ENCODE measurements at places on chromosomes 7 and 10. TPM values are rescaled to one million over a fixed set of nuclear protein-coding genes. Genes with fewer than 3 reads are reported as not detected.

STOX1 gene
- 0.87 TPM for total RNA-seq

HOXA4 gene
- total RNA-seq = not detected

WIPF3 gene
- total RNA-seq = not detected

UCN3 gene
- total RNA-seq = not detected

FAM13C gene
- not detected for total RNA-seq

DOCK1 gene
- 0.75 TPM for total RNA-seq

GRCh38 chr10:4249841-4250586 lies 465.0 kb upstream of the KLF6 start:
- DNase-seq = no peak

DNA sequence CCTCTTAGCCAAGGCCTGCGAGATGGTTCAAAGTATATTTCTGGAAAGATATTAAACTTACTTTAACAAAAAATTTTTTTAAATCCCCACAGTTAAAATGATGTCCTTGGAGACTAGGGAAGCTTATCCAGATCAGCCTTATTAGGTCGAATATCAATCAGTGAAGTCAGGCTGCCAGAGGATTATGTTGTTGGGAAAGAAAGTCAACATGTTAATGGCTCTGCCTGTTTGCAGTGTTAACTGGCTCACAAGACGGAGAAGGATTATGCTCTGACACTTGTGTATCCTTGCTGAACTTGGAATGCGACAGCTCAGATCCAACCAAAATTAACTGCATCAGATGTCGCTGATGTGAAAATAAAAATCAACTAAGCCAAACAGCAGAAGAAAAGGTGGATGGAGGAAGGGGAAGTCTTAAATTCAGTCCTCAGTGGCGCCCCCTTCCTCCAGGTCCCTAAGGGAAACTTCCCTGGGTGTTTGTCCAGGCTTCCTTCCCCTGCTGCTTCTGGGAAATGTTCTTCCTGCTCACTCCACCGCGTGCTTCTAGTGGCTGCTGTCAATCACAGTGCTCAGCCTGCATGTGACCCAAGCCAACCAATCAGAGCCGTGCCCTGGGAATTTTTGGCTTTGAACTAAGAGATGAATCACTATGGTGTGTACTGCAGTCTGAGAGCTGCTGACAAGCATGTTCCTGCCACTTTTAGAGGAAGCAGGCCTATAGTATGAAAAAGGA lies 690.4 kb upstream of the NRP1 start:
- DNase-seq = peak; percentile 37

- no peak for DNase-seq
Measured at GRCh38 chr7:157396316-157397035, 59.7 kb downstream of the DNAJB6 start.

DNA sequence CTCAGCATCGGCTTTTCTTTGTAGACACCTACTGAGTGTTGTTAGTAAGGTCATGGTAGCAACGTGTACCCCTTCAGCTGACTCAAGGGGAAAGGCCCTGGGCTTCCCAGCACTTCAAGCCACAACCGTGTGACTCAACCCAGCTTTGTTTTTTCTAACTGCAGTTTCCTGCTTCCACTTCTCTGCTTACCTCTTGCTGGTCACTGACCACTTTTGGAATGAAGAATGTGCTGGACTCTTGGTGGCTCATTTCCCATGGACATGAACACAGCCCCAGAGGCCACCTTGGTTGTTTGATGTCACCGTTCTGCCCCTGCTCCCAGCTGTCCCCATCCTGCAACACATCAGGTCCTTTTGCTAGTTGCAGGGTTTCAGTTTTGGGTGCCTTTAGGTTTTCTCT lies 69.5 kb upstream of the ZNF438 start:
- DNase-seq = peak; percentile 86

DNA sequence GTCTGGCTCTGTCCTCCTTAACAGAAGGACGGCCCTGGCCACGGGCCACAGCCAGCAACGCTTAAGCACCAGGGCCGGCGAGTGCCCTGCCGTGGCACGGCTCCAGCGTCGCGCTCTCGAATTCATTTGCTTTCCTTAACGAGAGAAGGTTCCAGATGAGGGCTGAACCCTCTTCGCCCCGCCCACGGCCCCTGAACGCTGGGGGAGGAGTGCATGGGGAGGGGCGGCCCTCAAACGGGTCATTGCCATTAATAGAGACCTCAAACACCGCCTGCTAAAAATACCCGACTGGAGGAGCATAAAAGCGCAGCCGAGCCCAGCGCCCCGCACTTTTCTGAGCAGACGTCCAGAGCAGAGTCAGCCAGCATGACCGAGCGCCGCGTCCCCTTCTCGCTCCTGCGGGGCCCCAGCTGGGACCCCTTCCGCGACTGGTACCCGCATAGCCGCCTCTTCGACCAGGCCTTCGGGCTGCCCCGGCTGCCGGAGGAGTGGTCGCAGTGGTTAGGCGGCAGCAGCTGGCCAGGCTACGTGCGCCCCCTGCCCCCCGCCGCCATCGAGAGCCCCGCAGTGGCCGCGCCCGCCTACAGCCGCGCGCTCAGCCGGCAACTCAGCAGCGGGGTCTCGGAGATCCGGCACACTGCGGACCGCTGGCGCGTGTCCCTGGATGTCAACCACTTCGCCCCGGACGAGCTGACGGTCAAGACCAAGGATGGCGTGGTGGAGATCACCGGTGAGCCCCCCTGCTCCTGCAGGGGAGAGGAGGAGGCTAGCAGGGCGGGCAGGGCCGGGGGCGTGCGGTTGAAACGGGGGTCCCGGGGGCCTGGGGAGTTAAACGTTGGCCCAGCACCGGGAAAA lies at the start of gene HSPB1:
Gene HSPB1, plus strand, starts transcription at position 327 of the 855 bp plus-strand sequence. Its CDS starts 40 bp downstream, at position 367.
- DNase-seq = peak; percentile 77

DNA sequence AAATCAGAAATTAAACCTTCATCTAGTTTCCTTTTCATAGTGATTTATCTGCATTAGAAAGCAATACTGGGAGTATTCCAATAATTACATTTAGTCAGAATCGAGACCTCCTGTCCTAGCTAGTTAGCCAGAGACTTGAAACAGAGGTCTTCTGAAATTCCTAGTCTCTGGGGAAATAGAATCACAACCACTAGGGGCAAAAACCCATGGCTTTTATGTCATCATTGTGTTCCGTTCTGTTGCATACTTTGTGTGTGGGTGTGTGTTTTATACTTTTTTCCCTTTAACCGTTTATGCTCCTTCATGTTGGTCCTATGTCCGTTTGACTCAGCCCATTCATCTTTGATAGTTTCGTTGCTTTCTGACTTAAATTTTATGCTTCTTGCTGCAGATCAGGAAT lies 79.8 kb downstream of the RALA start:
- DNase-seq = no peak

- DNase-seq = no peak
Measured at GRCh38 chr7:43522406-43523156, 60.3 kb upstream of the STK17A start.

GRCh38 chr7:80583901-80584300 lies 54.5 kb upstream of the CD36 start:
- DNase-seq = no peak

DNA sequence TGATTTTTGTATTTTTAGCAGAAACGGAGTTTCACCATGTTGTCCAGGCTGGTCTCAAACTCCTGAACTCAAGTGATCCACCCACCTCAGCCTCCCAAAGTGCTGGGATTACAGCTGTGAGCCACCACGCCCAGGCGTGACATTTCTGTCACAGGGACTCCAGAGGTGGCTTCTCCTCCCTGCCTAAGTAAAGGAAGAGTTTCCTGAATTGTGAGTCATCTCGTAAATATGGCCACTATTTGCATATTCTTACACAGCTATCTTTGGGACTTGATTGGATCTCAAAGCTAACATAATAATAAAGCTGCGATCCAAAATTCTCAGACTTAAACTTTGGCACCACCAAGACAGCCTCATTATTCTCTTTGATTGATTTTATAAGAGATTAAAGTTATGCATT lies 50.1 kb downstream of the ADARB2 start:
- no peak for DNase-seq

DNA sequence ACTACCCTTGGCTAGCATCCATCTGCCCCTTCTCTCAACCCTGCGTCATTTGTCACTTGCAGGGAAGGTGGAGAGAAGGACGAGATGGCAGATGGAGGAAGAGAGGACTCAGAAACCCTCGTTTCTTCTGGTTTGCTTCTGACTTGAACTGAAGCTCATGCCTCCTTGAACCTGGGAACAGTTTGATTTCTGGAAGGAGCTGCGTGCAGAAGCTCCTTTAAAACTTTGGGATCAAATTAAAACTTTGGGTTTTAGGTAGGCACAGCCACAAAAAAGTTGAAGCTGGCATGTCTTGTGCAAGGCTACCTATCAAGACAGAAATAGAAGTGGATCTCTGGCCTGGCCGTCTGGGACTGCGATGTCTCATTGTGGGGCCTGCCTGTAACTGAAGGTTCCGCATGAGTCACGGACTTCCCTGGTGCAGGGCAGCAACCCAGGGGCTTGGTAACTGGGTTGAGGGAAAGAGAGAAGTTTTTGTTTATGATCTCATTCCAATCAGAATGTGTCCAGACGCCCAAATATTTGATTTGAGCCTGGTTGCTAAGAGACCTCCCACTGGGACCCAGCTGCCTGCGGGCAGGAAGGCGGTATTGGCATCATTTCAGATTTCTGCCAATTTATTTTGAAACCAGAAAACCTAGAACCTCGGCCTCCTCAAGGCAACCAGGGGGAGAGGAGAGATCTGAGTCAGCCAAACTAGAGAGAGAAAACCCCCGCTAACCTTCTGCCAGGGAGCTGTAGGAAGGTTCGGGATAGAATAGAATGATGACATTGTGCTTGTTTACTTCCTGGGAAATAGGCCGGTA lies 15.8 kb upstream of the CAMK1D start:
- DNase-seq = peak; percentile 71

- DNase-seq = no peak
Measured at GRCh38 chr10:43350156-43350555, 21.3 kb upstream of the FXYD4 start.

DNA sequence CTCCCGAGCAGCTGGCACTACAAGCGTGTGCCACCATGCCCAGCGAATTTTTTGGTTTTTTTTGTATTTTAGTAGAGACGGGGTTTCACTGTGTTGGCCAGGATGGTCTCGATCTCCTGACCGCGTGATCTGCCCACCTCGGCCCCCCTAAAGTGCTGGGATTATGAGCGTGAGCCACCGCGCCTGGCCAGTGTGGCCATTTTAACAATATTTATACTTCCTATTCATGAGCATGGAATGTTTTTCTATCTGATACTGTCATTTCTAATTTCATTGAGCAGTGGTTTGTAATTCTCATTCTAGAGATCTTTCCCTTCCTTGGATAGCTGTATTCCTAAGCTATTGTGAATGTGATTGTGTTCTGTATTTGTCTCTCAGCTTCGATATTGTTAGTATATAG lies 96.2 kb downstream of the GLCCI1 start:
- DNase-seq = no peak

GRCh38 chr10:124663766-124664360 lies 80.3 kb downstream of the FAM53B start:
- no peak for DNase-seq

DNA sequence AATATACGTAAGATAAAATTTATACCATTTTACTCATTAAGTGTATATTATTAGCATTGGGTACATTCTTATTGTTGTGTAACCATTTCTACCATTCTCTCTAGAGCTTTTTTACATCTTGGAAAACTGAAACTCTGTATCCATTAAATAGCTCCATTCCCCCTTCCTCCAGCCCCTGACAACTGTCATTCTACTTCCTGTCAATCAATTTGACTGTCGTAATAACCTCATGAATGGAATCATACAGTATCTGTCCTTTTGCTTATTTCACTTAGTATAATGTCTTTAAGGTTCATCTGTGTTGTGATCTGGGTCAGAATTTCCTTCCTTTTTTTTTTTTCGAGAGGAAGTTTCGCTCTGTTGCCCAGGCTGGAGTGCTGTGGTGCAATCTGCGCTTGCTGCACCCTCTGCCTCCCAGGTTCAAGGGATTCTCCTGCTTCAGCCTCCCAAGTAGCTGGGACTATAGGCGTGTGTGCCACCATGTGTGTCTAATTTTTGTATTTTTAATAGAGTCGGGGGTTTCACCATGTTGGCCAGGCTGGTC lies 15.6 kb downstream of the ZRANB1 start:
- no peak for DNase-seq

GRCh38 chr7:28483112-28483511 lies 70.8 kb downstream of the CREB5 start:
- DNase-seq = no peak

- no peak for DNase-seq
Measured at GRCh38 chr7:29363636-29364425, 169.3 kb downstream of the CHN2 start.

DNA sequence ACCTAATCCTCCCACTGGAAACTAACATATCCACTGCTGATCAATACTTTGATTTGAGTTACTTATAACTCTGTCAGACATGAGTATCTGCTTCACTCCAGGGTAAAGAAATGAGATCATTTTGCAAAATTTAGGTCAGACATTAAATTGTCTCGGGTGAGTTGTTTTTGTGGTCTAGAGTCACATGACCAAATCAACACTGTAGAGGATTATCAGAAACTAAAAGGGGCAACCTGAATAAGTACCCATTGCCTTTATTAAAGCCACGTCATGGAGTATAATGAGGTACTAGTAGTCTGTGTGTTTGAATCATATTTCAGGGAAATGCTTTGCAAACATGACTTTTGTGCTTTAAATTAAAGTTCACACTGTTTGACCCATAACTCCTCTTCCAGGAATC lies 107.7 kb upstream of the ADO start:
- no peak for DNase-seq

DNA sequence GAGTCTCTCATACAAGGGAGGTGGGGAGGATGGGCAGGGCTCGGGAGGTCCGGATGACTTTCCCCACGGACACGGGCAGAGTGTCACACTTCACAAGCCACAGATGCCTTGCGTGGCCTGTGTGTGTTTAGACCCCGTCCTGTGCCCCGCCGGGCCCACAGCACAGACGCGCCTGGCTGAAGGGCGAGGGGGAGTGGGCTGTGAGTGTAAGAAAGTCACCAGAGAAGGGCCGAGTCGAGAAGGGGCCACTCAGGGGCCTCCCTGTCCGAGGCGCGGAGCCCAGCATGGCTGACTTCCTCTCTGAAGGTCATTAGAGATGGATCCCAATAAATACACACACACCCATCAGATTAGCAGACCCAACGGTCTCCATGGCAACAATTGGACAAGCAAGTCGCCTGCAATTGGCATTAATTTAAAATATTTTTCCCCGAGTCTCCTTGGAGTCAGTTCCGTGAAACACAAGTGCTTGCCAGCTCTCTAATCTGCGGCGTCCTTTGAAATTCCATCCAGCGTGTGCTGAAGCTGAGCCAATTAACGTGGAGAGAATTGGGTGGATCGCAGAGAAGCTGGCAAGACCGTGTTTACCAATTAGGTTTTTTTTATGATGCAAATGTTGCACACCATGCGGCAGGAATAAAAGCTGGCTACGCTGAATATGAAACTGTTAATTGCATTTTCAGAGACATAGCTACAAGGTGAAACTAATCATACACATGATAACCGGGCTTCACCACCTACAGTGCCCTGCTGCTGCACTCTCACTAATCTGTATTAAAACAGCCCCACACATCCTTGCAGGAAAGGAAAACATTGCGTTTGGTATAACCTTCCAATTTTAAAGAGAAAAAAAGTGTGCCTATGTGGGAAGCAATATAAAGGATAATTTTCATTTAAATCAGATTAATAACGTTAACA lies 571.2 kb downstream of the PTPRN2 start:
- DNase-seq = no peak
